ENCODE measurements at places on chromosomes 2 and 18.

GRCh38 chr2:151297882-151298281, 8.4 kb upstream of the NMI start:
- DNase-seq: no peak

GRCh38 chr18:52325997-52326396, 14.0 kb upstream of the DCC start:
- no peak for DNase-seq

DNA sequence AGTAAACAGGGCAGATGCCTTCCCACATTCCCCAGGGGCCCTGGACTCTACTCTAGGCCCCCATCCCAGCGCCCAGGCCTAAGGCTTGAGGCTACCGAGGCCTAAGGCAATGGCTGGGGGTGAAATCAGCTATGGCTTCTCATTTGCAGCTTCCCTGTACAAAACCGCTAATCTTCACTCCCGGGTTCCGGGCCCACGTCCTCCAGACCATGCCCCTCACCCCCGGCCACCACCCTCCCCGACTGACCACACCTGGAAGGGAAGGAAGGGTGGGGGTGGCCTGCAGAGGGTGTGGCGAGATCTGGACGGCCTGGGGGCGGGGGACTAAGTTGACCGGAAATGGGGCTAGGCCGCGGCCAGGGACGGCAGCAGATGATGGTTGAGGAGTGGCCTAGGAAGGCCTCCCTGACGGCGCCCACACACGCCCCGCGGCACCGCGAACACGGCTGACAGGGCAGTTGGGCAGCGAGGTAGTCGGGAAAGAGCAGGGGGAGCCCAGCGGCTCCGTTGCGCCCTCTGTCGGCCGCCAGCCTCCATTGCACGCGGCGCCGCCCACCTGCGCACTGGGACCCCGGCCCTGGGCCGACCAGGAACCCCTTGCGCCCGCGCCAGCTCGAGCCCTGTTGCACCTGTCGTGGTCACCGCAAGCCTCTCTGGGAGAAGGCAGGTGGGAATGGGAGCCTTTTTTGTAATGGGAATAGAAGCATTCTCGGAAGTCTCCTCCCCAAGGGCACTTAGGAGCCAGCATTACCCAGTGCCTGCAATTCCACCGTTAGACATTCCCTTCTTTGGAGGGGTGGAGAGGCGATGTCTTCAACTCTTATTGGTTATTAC, 117.1 kb upstream of the STPG4 start:
- peak; percentile 76 for DNase-seq

- DNase-seq: no peak
Observed at GRCh38 chr18:59918997-59919396, 19.2 kb downstream of the PMAIP1 start.

- DNase-seq: no peak
Observed at GRCh38 chr18:10033016-10033399, 119.2 kb downstream of the VAPA start.

Data from GM23248 (cell line).